ENCODE measurements at places on chromosomes 3 and 15.

DNA sequence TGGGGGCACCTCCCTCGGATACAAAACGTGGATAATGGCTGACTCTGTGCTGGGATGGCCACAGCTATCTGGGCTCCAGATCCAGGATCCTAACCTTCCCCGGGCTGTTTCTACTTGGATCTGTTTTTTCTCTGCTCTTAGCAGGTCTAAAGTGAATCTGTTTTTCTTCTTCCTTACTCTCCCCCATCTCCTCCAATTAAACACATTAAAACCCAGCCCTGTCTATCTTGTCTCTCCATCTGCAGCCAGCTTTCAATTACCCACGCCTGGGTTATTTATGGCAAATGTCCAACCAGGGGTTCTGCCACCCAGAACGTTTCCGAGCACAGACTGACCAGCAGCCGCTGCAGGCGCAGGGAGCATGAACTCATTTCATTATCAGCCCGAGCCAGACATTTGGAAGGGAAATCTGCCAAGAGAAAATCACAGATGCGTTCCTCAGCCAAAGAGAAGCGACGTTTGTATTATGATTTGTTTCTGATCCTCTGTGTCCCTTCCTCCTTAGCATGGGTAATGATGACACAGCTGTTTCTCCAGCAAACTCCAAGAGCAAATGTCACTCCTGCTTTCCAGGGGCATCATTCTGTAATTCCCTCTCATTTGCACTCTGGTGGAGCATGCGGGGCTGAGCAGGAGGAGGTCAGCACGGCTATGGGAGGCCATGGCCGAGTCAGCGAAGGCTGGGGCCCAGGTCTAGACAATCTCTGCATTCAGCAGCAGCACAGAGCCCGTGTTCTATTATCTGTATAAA lies 42.0 kb downstream of the UMPS start:
- no peak for DNase-seq

DNA sequence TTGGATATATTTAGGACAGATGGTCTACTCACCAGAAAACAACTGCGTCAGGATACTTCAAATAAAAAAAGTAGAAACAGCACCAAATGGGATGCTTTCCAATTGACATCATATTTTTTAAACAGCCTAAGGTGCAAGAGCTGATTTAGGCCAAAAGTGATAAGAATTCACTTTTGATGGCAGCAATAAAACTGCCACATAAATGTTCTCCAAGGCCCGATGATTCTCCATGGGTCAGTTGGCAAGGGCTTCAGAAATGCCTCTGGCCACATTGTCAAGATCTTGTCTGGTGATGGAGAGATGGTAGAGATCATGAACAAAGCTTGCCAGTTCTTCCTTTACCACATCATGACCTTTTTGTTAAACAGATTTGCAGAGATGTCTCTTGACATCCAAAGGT lies 38.9 kb downstream of the LDHAL6B start:
- DNase-seq, result no peak

GRCh38 chr15:59124261-59124660 lies 19.3 kb downstream of the CCNB2 start:
- DNase-seq, result no peak

DNA sequence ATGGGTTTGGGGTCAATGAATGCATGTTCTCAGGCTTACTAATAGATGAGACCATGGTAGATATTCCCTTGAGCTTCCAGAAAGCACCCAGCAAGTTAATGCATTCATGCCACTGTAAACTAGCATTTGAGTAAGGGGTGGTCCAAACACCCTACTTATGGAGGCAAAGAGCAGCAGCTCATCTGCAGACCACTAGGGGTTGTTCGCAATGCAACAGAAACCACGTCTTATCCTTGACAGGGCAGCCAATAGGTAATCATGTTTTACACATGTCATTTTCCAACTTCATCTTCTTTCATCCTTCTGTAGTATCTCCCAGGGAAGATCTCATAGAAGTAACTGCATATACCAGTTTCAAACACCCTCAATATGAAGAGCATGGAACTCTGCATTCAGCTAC lies 330.2 kb downstream of the RORA start:
- no peak for DNase-seq

GRCh38 chr3:183597959-183598358 lies 37.5 kb upstream of the KLHL24 start:
- no peak for DNase-seq

DNA sequence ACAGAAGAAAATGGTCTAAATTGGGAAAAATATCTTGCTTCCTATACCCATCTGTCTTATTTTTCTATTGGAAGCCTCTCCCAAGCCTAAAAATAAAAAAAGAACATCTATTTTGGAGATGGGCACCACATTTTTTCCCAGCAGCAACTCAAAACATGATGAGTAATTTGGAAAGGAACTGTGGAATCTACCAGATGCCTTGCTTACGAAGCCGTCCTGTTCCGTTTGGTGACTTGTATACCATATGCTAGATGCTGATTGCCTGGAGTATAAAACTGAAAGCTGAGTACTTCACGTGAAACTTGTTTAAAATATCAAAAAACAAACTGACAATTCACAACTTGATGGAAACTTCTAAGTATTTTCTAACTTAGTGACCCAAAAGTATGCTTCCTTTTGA lies 491.0 kb downstream of the ROBO2 start:
- no peak for DNase-seq

DNA sequence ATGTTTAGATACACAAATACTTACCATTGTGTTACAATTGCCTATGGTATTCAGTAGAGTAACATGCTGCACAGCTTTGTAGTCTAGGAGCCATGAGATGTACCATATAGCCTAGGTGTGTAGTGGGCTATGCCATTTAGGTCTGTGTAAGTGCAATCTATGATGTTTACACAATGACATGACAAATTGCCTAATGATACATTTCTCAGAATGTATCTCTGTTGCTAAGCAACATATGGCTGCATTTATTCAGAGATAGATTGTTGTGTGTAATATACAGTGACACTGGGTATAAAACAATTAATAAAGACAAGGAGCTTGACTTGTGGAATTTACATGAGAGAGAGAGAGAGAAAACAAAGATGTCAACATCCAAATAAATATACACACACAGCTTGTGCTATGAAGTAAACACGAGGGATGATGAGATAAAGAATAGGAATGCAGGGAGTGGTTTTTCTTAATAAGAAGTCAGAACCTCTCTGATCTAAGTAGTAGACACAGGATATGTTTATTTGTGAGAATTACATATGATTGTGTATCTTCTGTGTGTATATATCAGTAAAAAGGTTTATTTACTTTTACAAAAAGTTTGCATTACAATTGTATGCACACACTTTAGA lies 110.0 kb downstream of the KCNAB1 start:
- no peak for DNase-seq

Measured in memory B cell (primary cell).